Effector CD4-positive, alpha-beta T cell (primary cell): ENCODE measurements at places on chromosomes 2 and 18.

DNA sequence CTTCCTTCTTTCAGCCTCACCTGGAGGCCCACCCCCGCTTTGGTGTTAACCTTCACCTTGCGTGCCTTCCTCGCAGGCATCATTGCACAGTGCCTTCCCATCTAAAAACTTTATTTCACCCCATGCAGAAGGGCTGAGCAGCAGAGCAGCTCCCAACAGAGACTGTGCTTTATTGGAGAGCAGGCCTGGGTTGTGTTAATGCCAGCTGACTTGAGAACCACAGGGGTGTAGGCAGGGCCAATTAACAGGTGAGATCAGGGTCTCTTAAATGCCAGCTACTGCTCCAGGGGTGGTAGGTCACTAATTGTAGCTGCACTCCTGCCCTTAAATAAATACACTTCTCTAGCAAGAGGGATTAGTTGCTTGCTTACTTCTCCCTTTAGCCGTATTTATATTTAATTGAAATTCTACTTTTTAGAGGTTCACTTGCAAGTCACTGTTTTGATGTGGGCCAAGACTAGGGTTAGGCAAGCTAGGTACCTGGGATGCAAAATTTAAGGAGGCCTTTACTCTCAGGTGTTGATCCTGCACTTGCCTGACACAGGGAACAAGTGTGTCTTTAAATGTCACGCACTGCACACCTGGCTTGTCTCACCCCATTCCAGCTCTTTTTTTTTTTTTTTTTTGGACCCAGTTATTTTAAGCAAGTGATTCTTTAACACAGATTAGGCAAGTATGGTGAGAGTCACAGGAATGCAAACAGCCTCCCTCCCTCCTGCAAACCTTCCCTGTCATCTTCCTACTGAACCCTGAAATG is 54.5 kb downstream of the LYPD1 start:
- no peak for DNase-seq

GRCh38 chr2:239375278-239376061 is 25.4 kb downstream of the HDAC4 start:
- no peak for DNase-seq

DNA sequence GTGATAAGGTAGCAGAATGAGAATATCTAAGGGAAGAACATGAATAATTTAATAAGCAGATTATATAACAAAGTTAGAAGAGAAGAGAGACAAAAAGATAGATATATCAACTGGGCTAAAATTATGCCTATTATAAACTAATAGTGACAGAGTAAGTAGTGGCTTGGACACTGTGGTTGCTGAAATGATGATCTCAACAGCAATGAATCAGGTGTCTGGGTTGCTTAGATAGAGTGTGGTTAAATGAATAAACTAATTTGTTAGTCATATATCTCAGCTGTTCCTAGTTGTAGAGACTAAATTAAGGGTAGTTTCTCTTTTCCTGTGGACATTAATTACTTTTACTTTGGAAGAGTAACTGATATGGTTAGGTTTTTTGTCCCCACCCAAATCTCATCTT is 1485.4 kb upstream of the CELF4 start:
- no peak for DNase-seq

DNA sequence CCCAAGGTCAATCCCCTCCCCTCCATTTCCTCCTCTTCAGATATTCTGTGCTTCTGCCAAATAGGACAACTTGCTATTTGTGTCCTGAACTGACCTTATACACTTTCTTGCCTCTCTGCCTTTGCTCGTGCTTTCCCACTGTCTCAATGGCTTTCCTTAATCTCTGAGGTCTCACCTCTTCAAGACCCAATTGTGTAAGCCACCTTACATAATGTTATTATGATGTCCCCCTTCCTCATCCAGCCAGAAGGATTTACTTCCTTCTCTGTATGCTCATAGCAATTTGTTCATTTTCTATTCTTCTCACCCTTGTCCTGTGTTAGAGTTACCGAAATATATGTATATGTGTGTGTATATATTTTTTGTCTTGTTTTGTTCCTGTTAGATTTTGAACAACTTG is 26.9 kb upstream of the DARS1 start:
- DNase-seq: no peak

GRCh38 chr2:217981084-217981730 is 21.6 kb downstream of the TNS1 start:
- no peak for DNase-seq

DNA sequence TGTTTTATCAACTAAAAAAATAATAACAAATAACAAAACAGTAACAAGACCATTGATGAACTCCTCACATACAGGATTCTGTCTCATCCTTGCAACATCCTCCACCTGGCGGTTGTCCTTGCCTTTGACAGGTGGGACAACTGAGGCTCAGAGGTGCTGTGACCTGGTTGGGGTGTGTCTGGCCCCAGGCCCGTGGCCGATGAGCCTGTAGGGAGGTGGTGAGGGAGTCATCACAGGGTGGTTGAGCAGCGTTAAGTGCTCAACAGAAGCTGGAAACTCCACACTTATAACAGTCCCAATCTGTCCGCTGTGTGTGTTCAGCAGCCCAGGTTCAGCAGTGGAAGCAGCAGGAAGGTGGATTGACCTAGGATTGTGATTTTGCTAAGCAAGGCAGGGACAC is 131.6 kb upstream of the RAB12 start:
- DNase-seq: no peak

DNA sequence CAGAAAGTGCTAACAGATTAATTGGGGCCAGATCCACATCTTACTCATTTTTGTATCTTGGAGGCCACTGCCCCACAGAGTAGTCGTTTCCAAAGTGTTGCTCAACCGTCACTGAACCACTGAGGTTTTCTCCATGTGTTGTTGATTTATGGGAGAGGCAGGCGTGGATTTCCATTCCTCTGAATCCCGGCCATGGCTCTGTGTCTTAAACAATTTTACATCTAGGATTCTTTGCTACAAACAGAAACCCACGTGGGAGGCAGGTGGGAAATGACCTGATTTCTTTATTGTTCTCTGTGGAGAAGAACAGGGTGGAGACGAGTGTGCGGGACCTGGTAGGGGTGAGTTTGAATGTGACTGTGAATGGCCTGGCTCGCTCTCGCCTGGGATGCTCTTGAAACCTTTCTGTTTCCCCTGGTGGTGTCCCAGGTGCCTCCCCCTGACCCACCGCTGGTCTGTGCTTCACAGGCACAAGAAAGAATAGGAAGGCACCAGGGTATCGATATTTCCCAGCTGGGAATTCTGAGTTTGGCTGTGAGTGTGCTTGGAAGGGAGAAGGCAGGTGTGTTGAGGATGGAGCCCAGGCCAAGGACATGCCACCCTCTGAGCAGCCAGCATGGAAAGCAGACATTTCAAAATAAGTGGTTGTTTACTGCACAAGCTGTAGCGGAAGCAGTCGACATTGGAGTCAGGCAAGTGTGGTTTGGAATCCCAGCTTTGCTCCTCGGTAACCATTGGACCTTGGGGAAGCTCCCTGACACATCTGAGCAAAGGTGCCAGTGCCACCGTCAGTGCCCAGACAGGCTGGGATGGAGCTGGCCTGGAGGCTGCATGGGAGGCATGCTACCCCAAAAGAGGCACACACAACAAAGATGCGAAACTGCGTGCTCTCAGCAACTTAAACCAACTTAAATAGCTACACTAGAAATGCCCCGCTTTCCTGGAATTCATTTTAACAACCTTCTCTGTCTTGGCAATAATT is 50.0 kb downstream of the LPIN1 start:
- no peak for DNase-seq

DNA sequence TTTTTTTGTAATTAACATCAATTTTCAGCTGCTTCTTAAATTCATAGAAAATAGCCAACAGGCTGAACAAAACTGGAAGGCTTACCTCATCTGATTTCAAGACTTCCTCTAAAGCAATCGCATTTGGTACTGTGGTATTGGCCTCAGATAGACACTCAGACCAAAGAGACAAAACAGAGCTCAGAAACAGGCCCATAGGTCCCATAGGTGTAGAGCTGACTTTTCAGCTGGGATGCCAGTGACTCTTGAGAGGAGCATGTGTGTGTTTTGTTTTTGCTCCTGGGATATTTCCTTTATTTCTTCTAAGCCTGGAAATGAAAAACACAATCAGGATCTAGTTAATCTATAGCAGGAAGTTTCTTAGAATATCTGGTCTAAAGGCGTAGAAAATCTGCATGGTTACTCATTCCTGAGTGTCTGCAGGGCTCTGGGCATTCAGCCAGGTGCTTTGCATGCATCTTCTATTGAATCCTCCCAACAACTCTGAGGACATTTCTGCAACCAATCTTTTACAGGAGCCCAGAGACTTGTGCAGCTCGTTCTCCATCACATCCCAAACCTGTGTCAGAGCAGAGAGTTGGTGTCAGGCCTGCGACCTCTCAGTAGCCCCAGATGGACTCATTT is 190.8 kb downstream of the RTP5 start:
- DNase-seq: no peak
